ENCODE measurements at places on chromosomes 1 and 21.

- DNase-seq = peak; percentile 49
Measured at GRCh38 chr1:228082918-228083870, 686 bp downstream of the ARF1 start.

- DNase-seq = no peak
Measured at GRCh38 chr21:37435711-37436110, 69.1 kb downstream of the DYRK1A start.

GRCh38 chr21:46243325-46243724 is 14.8 kb upstream of the LSS start:
- no peak for DNase-seq

DNA sequence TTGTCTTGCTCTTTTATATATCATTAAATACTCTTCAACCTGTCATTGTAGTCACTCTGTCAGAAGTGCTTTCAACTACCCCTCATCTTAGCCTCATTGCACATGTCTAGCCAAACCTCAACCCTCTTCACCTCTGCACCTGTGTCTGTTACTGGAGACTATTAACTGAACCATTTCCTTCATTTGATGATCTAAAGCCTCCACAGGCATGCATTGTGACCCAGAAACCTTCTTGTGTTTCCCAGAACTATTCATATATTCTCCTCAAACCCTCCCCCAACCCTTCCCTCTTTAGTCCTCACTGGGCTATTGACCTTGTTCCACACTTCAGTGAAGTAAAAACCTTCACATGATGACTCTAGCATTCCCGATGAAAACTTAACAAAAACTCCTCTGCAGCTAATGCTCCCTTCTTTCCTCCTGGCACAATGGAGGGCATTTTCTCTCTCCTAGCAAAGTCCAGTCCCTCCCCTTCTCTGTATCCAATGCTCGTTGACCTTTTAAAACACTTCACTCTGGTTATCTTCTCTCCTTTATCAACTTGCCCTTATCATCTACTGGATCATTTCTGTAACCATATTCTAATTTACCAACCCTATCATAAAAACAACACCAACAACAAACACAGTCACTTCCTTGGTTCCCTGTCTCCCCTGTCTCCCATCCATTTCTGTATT is 86.1 kb downstream of the BACH1 start:
- DNase-seq = no peak

DNA sequence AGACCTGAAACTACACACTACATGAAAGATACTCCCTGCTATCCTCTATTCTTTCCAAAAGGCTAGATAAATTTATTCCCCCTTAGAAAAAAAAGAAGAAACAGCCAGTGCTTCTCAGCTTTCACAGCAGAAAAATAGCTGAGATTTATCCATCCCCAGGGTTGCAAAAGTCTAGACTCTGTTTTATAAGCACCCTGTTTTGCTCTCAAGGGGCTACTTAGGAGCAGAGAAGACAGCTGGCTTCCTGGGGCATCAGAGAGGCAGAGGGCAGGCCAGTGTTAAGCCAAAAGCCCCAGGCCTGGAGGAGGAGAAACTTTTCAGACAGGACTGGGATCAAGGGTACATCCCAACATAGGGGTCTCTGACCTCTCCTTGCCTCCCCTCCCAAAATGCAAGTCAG is 3.9 kb downstream of the LAMB3 start:
- DNase-seq = no peak

DNA sequence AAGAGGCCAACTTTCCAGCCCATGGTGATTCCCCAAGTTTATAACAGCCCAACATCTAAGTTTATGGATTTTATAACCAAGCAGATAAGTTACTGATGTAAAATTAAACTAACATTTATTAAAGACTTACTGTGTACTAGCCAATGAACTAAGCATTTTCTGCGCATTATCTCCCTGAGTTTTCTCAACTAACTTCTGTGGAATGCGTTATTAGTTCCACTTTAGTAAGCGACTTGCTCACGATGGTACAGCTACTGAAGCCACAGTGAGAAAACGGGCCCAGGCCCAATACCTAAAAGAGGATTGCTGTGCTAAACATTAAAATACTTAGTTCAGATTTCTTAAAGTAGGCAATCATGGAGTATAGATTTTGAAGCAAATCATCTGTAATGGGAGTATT is 61.0 kb downstream of the ZBTB18 start:
- DNase-seq = no peak

- no peak for DNase-seq
Measured at GRCh38 chr1:30537279-30537678, 186.1 kb downstream of the MATN1 start.

DNA sequence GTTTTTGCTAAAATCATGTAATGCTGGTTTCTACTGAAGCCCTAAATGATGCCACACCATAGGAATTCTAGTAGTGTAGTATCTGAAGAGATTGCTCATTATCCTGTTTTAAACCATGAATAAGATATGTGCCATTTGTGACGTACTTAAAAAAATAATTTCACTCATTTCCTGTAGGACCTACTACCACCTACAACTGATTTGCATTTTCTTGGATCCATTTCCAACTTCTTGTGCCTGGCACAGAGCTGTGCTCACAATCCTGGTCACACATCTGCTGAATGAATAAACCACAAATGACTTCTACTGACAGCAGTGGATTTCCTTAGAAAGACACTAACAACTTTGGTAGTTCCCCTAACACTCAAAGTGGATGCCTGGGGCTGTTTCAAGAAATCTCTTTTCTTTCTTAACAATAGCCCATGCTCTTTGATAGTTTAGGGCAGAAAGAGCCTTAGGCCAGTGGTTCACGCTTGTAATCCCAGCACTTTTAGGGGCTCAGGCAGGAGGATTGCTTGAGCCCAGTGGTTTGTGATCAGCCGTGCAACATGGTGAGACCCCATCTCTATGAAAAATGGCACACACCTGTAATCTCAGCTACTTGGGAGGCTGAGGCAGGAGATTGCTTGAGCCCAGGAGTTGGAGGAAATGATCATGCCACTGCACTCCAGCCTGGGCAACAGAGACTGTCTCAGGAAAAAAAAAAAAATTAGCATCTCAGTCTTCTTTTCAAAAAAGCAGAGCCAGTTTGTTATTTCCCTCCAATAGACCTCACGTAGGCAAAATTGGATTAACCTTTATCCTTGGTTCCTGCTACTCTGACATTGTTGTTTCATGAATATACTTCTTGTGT is 13.0 kb upstream of the BATF3 start:
- peak; percentile 53 for DNase-seq

GRCh38 chr1:107342316-107342715 is 201.5 kb downstream of the NTNG1 start:
- DNase-seq = no peak

GRCh38 chr1:186308264-186309060 is 66.6 kb downstream of the TPR start:
- no peak for DNase-seq

GRCh38 chr21:40639616-40640194 is 207.3 kb downstream of the DSCAM start:
- no peak for DNase-seq

DNA sequence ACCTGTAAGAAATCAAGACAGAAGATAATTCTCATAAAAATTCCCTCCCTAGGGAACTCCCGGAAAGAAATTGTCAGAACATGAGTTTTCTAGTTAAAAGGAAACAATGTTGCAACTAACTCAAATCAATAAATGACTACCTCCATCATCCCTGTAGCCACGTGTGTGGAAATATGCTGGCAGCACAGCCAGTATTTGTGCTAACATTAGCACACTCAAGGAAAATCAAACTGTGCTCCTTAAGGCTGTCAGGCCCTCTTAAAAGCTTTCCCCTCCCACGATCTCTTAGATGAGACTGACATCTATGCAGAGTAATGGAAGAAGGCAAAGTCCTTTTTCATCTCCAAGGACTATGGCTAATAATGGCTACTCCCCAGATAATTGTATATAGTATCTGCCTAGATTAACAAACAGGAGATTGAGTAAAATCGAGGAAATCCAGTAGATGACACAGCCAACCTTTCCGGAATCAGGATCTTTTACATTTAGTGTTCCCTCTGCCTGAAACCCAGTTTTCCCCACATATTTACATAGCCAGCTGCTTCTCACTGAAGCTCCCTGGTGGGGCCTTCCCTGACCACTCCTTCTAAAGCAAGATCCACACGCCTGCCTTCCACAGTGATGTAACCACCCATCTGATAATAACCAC is 50.9 kb upstream of the NR5A2 start:
- DNase-seq = peak; percentile 71

DNA sequence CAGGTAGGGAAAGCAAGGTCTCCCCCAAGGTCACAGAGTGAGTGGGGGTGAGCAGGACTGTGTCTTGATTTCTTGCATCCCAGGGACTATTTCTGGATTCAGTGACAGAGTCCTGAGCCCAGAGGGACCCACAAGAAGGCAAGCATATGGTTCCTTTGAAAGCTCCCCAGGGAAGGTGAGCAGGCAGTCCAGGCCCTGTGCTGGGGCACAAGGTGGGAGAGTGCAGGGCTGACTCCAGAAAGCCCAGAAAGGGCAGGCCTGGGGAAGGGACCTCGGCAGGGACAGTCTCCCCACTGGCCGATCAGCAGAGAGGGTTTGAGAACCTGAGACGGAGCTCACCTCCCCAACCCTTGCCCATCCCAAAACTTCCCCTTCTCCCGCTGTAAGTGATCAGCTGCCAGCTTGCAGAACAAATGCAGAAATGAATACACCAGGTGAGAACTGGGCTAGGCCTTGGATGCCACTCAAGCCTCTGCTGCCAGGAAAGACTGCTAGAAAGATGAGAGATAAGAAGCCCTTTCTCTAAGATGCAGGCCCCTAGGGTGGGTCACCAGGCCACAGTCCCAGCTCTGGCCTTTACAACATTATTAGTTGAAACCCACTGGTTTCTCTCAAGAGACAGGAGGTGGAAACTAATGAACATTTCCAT is 121.0 kb downstream of the GLIS1 start:
- no peak for DNase-seq

DNA sequence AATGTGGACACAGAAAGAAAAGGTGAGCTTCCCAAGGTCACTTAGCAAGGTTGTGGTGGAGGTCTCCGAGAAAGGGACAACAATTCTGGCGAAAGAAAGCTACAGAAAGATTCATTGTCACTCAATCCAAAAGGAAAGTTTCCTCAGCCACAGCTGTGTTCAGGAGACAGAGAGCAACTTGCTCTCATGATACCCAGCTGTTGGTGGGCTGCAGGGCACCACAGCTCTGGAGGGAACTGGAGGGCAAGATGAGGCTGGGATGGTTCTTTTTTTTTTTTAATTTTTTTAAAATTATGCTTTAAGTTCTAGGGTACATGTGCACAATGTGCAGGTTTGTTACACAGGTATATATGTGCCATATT is 50.7 kb upstream of the VTCN1 start:
- DNase-seq = no peak

DNA sequence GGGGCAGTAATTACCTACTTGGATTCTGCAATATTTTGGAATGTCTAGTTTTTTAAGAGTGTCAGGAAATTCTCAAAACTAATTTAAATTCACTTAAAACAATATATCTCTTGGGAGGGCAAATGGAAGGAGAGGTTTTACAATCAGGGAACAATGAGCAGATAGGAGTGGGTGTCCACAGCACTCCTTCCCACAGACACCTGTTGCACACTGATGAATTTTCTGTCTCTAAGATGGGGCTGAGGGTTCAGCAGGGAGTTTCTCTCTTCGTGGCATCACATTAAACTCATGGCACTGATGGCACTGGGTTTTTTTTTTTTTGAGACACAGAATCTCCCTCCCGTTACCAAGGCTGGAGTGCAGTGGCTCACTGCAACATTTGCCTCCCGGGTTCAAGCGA is 5.5 kb downstream of the PHF13 start:
- DNase-seq = no peak

DNA sequence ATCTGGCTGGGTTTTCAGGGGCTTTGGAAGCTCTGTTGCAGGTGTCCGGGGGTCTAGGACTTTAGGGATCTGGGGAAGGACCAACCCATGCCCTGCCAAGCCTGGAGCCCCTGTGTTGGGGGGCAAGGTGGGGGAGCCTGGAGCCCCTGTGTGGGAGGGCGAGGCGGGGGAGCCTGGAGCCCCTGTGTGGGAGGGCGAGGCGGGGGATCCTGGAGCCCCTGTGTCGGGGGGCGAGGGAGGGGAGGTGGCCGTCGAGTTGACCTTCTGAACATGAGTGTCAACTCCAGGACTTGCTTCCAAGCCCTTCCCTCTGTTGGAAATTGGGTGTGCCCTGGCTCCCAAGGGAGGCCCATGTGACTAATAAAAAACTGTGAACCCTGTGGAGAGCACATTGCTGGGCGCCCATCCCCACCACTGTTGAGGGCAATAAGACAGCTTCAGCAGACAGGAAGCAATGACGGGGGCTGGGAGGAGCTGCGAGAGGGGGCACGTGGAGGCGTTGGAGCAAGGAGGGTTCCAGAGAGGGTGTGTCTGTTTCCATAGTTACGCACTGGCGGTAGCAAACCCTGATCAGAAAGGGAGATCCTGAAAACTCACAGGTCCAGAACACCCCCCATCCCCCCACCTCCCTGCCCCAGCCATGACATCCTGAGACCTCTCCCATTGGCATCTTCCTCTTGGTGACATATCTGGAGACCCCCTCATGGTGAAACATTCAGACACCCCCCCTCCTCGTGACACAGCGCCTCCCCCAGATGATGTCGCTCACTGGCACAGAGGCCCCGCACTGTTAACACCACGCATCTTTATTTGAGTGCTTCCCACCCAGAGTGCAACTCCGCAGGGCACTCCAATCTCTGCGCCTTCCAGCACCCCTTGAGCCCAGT is 8.4 kb downstream of the MYBPH start:
- DNase-seq = peak; percentile 29

- peak; percentile 60 for DNase-seq
Measured at GRCh38 chr1:116514708-116515525, 55.9 kb downstream of the CD58 start.

DNA sequence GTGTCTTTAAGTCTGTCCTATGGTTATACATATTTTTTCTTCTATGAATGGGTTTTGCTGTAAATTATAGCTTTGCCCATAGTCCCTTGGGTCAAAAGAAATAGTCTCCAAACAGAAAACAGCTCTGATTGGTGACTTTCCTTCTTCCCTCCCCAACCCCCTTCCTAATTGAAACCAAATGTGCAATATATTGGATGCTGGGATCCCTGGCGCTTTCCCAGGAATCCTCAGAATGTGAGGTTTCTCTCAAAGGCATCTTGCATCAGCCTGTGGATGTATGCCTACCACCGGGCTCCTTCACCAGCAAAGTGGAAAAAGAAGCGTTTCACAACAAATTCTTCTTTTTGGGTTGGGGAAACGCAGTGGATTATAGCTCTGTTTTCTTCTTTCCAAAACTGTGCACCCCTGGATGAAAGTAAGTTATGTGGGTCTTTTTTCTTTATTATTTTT is at the start of gene DDR2:
TSS of gene DDR2 (plus strand) at position 248 of the 450 bp plus-strand sequence. CDS start 86,600 bp downstream, outside the sequence.
- no peak for DNase-seq

- DNase-seq = no peak
Measured at GRCh38 chr1:209875515-209875914, 47.7 kb downstream of the UTP25 start.
